ENCODE measurements at places on chromosomes 3 and 15.

DNA sequence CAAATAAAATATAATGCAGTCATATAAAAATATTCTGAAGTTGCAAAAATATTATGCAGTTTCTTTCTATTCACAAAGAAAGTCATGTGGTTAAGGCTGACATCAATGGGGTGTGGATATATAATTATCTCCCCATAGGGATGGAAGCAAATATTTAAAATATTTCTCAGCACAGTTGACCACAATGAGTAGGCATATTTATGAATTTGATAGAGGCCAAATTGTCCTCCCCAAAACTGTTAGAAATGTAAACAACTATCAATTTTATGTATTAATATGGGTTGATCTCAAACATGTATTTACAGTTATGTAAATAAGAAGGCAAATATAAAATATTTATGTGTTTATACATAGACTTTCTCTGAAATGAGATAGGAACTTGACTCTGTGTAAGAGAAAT is 246.0 kb upstream of the CBLB start:
- peak; percentile 62 for DNase-seq

GRCh38 chr3:141268791-141269190 is 37.2 kb downstream of the PXYLP1 start:
- no peak for DNase-seq

DNA sequence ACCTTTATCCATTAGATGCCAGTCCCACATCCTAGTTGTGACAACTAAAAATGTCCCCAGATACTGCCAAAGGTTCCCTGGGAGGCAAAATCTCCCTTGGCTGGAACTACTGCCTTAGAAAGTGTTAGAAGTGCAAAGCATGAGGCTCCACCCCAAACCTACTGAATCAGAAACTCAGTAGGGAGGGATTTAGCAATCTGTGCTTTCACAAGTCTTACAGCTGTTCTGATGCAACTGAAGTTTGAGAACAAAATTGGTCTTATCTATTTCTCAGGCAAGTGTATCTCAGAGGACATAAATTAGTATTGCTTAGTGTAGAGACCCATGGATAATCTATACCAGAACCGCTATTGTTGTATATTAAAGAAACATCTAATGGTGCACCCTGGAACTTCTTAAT is 70.2 kb downstream of the CLDN1 start:
- peak; percentile 54 for DNase-seq

DNA sequence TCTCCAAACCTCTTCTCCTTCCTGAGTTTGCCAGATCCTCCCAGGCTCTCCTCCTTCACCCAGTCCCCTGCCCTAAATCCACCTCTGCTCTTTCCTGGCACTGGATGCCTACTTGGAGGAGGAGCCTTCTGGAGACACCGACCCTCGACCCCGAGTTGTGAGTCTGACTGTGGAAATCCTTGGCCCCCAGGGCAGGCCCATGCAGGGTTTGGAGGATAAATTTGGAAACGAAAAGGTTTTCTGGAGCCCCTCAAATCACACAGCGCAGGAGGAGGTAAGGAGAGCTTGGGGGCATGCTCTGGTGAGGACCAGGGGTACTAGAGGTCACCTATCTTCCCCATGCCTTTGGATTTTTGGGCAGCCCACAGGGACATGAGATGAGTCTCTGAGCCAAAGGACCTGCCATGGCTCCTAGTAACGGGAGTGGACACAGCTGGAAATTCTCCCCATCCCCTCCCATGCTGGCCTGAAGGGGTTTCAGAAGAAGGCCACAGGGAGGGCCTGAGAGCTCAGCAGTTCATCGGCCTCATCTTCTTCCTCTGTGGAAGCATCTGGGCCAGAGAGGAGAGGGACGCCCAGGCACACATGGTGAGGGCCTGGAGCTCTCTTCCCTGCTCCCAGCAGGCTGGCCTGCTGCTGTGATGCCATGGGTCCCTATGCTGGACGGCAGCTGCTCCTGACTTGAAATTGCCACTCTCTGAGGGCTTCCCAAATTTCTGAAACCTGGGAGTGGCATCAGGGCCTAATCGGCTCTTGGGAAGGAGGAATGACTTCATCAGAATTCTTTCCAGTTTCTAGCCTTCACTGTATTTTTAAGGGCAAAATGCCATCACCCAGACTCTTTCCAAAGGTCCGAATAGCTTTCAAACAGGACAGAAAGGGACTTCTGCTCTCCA is 68.6 kb upstream of the ITGA11 start:
- no peak for DNase-seq

DNA sequence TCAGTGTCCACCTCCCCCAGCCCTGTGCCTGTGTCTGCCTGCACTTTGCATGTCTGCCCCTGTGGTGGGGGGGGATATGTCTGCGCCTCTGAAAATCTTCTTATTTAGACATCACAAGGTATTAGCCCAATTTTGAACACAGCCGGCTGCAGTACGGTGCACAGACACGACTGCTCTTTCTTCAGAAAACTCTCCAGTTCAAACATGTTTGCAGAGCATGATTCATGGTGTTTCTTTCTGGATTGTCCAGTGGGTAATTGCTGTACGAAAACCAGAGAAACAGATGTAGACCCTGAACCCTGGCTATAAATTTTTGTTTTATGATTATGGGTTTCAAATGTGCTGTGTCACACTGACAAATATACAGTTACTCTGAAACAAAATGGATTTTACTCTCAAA is 3.4 kb upstream of the RARB start:
- no peak for DNase-seq

GRCh38 chr3:10911350-10912002 is 81.1 kb upstream of the SLC6A1 start:
- DNase-seq, result no peak

DNA sequence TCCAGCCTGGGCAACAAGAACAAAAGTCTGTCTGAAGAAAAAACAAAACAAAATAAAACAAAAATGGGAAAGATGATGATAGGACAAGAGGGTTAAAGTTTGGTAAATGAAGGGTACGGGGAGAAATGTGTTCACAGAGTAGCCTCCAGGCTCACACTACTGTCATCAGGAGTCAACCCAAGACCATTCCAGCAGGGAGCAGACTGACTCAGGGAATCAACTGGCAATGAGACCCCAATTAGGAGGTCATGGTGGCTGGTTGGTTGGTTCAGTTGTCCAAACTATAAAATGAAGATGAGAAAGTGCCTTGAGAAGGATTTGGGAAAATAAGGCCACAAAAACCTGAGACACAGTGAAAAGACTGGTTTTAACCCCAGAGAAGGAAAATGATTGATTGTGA is 51.8 kb downstream of the KLHL6 start:
- no peak for DNase-seq

- peak; percentile 30 for DNase-seq
Observed at GRCh38 chr3:183698756-183699155, 1.2 kb downstream of the YEATS2 start.

DNA sequence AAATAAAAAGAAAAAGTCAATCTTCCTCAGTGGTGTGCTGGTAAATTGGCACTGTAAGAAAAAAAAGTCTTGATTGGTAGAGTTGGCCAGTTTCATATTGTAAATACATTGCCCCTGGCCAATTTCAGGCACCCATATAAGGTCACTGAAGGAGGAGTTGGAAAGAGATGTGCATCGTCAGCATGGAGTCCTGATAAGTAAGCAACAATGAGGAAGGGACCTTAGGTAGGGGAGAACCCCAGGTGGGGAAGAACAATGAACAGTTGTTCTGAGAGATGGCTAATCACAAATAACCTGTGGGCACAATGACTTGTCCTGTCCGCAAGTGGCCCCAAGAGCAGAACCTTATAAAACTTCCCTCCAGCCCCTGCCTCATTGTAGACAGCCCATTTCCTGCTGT is 8.6 kb upstream of the CYP8B1 start:
- no peak for DNase-seq

GRCh38 chr15:56883088-56883487 is 35.4 kb upstream of the TCF12 start:
- no peak for DNase-seq

GRCh38 chr3:66376568-66376967 is 124.3 kb downstream of the LRIG1 start:
- DNase-seq, result peak; percentile 88

- DNase-seq, result no peak
Observed at GRCh38 chr3:15861163-15861562, 63.4 kb upstream of the ANKRD28 start.

DNA sequence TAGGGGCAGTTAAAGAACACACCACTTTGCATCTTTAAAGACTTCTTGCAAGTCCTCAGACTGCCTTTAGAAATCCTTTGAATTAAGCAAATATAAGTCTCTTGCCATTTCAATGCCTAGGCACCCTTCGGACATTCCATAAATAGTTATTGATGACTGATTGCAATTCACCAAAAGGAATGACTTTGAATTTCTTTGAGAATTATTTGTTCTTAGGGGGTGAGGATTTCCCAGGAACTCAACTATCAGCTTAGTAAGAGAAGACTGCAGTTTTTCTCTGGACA is 495 bp upstream of the MYEF2 start:
- DNase-seq, result no peak

DNA sequence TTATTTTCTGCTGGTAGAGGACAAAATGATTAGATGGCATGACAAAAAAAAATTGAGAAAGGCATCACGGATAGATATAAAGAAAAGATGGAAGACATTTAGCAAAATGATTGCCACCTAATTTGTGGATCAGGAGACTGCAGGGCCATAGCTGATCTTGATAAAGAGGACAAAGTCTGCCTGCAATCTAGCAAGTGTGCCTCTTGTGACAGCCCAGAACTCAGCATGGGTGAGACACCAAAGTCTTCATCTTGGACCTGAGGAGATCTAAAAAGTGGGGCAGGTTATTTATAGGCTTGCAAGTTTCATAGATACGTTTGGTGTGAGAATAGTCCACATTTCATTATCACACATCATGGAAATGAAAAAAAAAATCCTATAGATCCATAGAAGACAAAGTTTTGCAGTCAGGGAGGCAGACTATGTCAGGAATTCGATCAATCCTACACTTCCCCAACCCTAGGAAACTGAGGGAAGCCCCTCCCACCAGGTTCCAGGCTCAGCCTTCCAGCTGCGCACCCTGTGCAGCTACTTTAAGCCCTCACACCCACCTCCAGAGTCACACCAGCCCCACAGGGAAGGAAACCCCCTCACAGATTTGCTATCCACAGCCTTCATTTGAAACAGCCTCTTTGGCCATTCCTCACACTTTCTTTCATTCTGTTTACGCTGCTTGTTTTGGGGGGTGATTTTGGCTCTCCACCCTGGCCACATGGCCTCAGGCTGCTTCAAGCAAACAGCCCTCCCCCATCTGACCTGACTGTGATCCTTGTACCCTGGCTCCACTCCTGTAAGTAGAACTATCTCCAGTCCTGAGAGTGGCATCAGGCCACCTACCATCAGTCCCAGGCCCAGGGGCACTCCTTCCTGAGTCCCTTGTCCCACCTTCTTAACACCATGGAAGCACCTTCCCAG is 28.1 kb upstream of the KLHL6 start:
- DNase-seq, result no peak

GRCh38 chr15:39413558-39413957 is 167.3 kb upstream of the THBS1 start:
- no peak for DNase-seq

DNA sequence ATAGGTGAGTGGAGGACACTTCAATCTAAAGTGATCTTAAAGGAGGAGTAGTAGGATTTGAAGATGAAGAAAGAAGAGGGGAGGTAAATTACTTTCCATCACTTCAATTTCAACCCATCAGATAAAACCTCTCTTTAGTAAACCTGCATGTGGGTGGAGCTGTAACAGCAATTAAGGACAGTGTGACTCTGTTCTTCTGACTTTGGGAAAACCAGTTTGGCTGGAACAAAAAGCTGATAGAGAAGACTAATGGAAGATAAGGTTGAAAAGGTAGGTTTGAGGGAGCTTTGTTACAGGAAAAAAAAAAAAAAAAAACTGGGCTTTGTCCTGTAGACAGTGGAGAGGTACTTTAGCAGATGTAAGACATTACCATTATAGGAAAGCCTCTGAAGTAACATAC is 4.5 kb upstream of the GSK3B start:
- no peak for DNase-seq

DNA sequence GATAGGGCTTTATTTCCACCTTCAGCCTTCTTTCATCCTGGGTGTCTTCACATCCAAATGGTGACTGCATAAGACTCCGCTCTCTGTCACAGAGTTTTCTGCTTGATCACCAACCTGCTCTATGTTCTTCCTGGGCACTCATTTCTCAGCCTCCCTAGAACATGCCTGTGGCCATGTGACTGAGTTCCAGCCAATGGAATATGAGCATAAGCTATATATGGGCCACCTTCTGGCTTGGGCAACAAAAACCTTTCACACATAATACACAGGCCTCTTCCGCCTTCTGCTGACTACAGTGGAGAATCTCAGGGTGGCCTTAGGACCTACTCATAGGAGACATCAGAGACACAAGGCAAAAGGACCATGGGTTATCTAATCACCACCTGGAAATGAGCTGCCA is 51.2 kb upstream of the MED12L start:
- no peak for DNase-seq

- no peak for DNase-seq
Observed at GRCh38 chr15:30870681-30871080, 33.0 kb upstream of the FAN1 start.

DNA sequence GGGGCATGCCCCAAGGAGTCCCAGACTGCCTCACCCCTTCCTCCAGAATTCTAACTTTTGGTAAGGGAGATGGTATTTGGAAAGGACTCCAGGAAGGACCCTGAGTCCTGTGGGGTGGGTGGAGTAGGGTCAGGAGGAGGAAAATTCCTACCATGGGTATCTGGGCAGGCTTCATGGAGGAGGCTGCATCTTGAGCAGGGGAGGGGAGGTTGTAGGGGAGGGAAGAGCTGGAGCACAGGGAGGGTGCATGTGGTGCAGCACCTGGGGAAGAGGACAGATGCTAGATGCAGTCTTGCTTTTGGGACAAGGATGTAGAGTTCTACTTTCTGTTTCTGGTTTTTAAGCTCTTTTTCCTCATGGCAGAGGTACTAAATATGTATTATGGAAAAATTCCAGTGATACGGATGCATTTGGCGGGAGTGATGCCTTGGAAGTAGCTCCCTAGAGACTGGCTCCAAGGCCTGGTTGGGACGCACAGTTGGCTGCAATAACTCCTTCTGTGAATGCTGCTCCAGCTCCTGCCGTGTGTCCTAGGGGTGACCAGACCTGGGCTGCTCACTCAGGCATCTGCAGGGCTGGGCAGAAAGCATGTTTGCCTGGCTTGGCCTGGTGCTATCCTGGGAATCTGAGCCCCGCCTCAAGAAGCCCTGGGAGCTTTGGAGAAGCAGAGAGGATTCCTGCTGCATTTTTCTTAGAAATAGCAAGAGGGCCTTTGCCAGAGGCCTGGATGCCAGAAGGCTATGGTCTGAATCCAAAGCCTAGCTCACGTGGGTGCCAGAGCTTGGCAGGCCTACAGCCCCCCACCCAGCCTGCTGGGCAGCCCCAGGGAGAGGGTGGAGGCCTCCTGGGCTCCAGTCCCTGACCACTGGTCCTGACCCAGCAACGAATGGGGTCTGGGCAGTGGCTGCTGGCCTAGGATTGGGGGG is 10.1 kb downstream of the SEMA3F start:
- no peak for DNase-seq

GRCh38 chr3:150077581-150078247 is 107.0 kb upstream of the PFN2 start:
- DNase-seq, result peak; percentile 66

All from HCEC 1CT (cell line).